ENCODE measurements at places on chromosomes 2 and 18.

GRCh38 chr2:149543845-149544244 lies 43.7 kb downstream of the MMADHC start:
- DNase-seq, result no peak

DNA sequence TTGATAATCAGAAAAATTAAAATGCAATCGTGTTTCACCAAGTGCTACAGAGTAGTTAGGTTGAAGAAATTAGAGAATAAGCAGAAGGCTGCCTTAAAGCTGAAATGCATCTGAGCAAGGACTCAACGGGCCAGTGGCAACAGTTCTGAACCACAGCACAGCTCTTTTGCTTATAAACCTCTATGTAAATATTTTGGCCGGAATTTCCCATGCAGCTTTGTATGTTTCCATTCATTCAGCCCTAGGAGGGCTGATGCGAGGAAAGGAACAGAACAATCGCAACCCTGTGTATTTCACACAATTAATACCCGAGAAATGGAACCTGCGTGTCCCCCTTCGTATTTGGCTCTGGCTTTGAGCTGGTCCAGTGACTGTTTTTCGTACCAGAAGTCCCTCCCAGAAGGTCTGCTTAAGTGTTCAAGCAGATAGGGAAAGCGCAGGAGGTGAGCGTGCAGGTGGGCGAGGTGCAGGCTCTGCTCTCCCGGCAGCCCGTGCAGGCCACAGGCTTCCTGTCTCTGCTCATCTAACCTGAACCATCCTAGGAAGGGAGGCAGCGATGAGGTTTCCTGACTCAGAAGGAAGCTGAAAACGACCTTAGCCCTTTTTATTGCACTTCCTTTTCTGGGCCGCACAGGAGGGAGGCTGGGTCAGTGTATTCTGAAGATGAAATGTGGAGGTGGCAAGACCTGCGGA lies 67.3 kb downstream of the ASB1 start:
- DNase-seq, result no peak

GRCh38 chr2:9032121-9032520 lies 28.6 kb upstream of the MBOAT2 start:
- DNase-seq, result no peak

DNA sequence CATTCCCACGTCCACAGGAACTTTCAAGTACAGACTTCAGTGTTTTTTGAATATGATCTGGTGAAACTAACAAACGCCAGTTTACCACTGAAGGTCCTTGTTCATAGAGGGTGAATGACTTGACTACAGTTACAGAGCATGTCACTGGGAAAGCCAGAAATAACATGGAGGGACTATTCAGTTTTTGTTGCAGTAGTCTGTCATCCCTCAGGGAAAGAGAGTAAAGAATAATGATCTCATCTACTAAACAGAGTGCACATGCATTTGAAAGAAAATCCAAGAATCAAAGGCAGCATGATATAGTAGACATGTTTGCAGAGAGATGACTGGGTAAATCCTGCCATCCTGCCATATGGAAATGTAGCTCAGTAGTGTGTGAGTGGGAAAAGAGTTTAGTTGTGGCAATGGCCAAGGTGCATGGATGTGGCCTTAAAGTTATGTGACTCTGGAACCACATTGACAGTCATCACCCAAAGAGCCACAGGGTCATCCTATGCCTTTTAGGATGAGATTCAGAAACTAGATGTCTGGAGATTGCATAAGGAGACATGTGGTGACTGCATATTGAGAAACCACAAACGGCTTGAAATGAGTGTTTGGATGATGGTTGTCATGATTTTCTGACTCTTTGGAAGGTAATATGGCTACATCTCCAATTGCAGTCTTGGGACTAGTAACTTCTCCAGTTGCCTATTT lies 125.3 kb upstream of the ZEB2 start:
- DNase-seq, result peak; percentile 69

DNA sequence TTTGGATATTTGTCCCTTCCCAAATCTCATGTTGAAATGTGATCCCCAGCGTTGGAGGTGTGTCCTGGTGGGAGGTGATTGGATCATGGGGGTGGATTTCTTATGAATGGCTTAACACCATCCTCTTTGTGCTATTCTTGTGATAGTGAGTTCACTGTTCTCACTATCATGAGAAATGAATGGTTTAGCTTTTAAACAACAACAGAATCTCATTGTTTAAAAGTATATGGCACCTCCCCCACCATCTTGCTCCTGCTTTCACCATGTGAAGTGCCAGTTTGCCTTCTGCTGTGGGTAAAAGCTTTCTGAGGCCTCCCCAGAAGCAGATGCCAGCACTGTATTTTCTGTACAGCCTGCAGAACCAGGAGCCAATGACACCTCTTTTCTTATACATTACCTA lies 38.1 kb downstream of the KIAA1328 start:
- no peak for DNase-seq

GRCh38 chr2:159185401-159186130 lies 100.9 kb downstream of the WDSUB1 start:
- DNase-seq, result peak; percentile 21

GRCh38 chr2:219446101-219446504 lies 11.5 kb downstream of the SPEG start:
- DNase-seq, result peak; percentile 23

GRCh38 chr2:181585732-181586131 lies 71.2 kb downstream of the CERKL start:
- no peak for DNase-seq

GRCh38 chr18:58690259-58690658 lies 19.0 kb downstream of the MALT1 start:
- DNase-seq, result no peak

DNA sequence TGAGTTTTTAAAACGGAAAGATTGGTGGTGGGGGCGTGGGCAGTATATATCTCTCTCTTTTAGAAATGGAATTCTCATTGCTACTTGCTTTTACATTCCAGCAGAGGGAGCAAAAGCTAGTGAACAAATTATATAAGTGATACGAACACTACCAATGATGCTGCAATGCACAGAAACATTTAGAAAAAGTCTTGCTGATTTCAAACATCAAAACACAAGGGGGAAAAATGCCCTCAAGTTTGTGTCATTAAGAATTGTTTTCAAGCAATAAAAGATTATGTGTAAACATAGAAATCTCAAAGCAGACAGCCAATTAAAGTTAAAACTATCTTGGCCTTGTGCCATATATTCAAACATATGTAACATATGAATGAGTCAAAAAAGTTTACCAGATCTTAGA lies 296.3 kb upstream of the KCNJ3 start:
- DNase-seq, result peak; percentile 29

DNA sequence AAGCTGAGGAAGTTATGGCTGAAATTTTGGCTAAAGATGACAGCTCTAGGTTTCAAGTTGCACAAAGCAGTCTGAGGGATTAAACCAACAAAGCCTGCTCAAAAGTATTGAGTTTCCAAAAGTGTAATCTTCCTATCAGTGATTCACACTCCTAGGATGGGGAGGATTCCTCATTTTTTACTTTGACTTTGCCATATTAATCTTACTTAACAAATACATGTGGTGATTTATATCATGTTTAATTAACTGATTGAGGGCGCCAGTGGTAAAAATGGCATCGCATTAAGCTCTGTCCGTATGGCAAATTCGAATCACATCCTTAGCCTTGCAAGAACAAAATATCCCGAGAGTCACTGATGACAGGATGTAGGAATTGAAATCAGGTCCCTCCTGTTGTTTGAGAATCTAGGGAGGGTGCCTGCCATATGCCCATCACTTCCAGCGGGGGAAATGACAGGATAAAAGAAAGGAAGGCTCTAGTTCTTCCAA lies 78.1 kb upstream of the ETAA1 start:
- no peak for DNase-seq

DNA sequence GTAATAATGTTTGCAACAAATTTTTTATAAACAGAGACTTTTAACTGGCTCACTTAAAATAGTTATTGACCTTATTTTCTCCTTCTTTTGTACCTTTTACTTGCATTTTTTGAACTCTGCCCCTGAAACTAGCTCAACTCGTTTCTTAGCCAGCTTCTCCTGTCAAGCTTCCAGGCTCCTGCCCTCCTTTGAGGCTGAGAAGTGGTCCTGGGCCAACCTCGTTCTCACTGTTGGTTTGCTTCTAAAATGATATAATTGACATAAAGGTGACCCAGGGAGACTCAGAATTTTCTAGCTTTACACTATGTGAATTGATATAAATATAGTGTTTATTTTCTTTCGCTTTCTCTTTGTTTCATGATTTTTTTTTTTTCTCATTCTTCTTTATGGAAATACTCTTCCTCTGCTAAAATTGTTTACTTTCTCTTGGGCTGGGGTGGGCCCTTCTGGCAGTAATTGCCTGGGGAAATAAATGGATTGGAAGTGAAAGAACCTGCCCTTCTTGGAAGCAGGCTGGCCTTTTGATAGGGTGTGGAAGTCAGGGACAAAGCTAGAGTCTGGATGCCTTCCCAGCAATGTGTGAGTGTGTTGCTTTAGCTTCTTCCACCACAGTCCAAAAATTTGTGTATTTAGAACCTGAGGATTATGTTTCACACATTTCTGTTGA lies 30.7 kb downstream of the GPD2 start:
- no peak for DNase-seq

All from suppressor macrophage treated with lipopolysaccharide for 1 hour (primary cell).